Fibroblast of skin of back (primary cell): ENCODE measurements at places on chromosomes 11 and 22.

- DNase-seq: no peak
Measured at GRCh38 chr11:32466279-32466915, 31.1 kb upstream of the WT1 start.

GRCh38 chr22:30262917-30263741, 3.5 kb downstream of the OSM start:
- DNase-seq: peak; percentile 60

DNA sequence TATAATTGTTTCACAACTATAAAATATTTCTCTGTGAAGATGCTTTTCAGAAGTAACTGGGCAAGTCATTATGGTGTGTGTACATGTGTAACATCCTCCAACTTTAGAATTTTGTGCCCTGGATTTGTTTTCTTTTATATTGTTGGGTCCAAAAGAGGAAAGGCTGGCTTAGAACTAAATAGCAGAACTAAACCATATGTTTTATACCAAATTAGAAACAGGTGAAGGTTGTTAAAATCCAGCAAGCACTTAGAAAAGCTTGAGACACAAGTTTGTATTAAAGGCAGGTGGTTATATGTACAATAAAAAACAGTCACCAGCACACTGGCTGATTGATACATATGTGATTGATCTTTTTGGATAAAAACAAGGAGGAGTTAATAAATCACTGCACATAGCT, 158.5 kb downstream of the WNT11 start:
- DNase-seq: no peak

DNA sequence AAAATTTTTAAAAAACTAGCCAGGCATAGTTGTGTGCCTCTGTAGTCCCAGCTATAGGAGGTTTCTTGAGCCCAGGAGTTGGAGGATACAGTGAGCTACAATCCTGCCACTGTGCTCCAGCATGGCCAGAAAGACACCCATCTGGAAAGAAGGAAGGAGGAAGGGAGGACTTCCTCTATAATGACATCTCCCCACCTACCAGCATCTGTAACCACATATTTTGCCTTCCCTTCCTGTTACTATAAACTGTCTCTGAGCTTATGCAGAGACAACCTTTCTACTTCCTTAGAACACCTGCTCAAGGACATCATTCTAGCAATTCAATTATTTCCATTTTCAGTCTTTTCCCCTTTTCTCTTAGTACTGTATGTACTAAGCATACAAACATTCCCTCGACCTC, 2.2 kb upstream of the NUP160 start:
- DNase-seq: no peak

GRCh38 chr11:10502770-10503169, 38.2 kb downstream of the RNF141 start:
- DNase-seq: no peak

- DNase-seq: no peak
Measured at GRCh38 chr22:46833228-46833627, 70.8 kb downstream of the TBC1D22A start.

DNA sequence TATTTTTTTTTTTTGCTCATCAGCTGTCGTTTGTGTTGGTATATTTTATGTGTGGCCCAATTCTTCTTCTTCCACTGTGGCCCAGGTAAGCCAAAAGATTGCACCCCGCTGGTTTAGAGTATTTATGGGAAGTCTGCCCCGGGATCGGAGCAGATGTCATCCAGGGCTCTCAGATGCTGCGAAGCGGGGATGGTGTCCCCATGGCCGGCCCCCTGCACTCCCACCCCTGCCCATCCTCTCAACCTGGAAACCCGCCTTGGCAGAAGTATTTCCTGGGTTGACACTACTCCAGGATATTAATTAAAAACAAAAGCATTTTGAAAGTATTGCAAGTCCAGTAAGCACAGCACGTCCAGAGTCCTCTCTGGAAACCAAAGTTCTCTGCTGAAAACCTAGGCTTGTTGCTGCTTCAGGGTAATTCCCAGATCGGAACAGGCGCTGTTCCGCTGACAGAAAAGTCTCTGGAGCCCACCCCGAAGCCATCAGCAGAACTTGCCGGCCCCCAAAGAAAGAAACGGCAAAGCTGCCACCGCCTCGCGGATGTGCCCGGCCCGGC, 833 bp downstream of the SCUBE2 start:
- DNase-seq: no peak

- DNase-seq: no peak
Measured at GRCh38 chr11:104183593-104183992, 19.6 kb upstream of the PDGFD start.

DNA sequence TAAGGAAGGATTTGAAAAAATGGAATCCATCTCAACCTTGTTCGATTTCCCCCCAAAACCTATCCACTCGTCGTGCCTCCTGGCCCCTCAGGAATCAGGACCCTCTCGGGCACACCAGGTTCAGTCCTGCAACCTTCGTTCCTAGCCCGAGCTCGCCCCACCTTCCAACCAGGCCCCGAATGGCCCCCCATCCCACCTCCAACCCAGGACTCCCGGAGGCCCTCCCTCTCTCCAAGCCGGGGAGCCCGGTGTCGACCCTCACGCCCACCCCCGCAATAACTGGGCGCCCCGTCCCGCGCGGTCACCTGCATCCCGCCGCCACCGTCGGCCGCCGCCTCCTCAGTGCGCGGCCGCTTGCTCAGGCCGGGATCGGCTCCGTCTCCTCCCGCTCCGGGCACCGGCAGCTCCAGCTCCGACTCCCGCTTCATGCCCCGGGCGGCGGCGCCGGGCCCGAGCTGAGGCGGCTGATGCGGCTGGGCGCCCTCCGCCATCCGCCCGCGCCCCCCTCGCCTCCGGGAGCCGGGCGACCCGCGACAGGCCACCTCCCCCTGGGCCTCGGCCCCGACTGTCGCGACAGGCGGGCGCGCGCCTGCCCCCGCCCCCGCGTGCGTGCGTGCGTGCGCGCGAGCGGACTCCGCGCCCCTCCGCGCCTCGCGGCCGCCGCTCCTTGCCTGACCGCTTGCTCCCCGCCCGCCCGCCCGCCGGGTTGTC, 534 bp downstream of the RBFOX2 start:
- no peak for DNase-seq

GRCh38 chr11:788953-789940, 643 bp downstream of the CEND1 start:
- DNase-seq: no peak

GRCh38 chr11:121004206-121004840, 19.6 kb upstream of the TBCEL start:
- no peak for DNase-seq

DNA sequence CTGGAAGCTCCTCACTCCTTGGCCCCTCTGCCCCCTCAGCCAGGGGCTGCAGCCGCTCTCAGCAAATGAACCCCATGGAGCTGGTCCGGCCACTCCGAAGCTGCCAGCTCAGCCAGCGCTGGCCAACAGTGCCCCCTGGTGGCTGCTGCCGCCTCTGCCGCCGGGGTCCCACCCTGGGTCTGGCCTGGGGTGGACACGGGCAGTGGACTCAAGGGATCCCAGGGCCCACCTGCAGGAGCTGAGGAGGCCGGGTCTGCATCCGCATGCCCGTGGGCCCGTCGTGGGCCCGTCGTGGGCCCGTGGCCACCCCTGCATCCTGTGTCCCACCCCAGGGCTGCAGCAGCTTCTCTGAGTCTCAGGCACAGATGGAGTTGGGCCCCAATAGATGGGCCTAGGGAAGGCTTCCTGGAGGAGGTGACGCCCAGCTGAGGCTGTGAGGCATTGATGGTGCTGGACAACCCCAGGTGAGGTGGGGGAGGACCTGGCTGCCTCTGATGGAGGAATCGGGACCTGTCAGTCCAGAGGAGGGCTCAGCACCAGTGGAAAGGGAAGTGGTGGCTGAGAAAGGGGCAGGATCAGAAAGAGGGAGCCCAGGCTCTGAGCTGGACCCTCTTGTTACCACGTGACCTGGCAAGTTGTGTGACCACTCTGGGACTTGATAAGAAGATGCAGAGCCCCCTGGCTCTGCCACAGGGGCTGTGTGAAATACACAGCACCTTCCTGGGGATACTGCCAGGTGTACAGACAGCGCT, 522.3 kb downstream of the BRD1 start:
- peak; percentile 44 for DNase-seq

- peak; percentile 49 for DNase-seq
Measured at GRCh38 chr22:38724926-38725571, 19.3 kb downstream of the GTPBP1 start.
